ENCODE measurements at places on chromosomes 6 and 20.
A peak's percentile ranks its signal among the peaks of the same experiment; 100 is the strongest.

- DNase-seq = no peak
These were observed 213.4 kb upstream of the RIN2 start for GRCh38 chr20:19544684-19545083.

DNA sequence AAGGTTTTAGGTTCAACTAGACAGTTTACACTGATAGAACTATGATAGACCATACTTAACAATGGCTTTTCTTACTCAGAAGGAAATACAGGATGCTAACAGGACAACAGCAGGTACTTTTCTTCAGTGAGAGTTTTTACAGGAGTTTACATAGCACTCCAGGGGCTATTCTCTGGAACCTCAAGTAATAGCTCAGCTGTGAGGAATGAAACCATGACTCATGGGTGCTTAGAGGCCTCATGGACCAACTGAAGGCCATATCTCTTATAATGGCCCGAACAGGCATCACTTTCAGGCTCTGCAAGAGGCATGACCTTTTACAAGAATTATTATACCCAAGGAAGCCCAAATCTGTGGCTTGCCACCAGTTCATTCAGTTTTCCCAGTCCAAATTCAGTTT lies 31.8 kb downstream of the TREML1 start:
- DNase-seq = no peak

- DNase-seq = no peak
These were observed 92.6 kb downstream of the BFSP1 start for GRCh38 chr20:17438436-17439039.

- no peak for DNase-seq
These were observed 230.8 kb downstream of the FUT9 start for GRCh38 chr6:96246563-96246962.

GRCh38 chr20:43893930-43894329 lies 20.7 kb upstream of the TOX2 start:
- DNase-seq = no peak

DNA sequence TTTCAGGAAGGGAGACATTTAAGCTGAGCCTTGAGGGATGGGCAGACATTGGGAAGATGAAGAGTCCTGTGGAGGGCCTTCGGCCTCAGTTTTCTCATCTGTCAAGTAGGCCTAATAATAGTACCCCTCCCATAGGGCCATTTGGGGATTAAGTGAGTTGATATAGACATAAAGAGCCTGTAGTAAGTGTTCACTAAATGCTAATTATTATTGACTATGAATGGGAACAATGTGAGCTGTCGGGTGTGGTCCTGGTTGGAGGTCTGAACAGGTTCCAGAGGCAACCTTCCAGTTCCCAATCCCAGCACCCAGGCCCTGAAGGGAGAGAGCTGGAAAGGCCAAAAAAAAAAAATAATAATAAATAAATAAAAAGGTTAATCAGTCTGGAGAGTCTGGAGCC lies 14.5 kb upstream of the ITPR3 start:
- DNase-seq = no peak

- DNase-seq = no peak
These were observed 29.6 kb upstream of the NOL4L start for GRCh38 chr20:32614772-32615171.

DNA sequence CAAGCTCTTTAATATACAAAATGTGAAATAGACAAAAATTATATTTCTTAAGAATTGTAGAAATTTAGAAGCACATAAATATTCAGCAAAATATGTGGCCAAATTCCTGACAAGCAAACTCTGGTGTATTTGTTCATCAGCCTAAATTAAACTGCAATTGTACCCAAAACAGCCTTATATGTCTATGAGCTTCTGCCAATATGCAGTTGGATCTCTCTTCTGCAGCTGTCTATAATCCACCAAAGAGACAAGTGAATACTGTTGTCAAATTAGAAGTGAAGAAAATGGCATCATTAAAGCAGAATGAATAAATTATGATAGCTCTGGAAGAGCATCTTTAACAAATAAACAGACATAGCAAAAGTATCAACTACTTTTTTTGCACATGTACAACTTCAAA lies 755.7 kb downstream of the GRIK2 start:
- no peak for DNase-seq

- peak; percentile 9 for DNase-seq
These were observed 421.6 kb downstream of the BCKDHB start for GRCh38 chr6:80528115-80528514.

DNA sequence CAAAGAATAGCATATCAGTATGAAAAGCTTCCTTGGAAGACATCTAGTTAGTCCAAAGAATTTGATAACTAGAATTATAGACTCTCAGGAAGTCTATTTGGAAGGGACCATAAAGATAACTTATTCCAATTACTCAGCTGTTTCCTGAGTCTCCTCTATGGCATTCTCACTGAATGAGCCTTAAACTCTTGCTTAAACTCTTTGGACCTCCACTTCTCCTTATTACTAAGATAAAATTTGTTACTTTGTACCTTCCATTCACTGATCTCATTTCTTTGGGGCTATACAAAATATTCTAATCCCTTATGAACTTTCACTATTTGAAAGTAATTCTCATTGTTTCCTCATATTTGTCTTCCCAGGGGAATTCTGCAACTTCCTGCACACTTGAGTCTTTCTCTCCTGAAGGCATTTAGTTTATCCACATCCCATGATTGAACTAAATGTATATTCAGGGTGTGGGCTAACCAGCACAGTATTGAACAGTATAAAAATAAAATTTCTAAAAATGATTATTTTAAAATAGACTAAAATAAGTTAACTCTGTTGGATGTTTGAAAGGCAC lies 67.1 kb upstream of the NOTCH4 start:
- no peak for DNase-seq

DNA sequence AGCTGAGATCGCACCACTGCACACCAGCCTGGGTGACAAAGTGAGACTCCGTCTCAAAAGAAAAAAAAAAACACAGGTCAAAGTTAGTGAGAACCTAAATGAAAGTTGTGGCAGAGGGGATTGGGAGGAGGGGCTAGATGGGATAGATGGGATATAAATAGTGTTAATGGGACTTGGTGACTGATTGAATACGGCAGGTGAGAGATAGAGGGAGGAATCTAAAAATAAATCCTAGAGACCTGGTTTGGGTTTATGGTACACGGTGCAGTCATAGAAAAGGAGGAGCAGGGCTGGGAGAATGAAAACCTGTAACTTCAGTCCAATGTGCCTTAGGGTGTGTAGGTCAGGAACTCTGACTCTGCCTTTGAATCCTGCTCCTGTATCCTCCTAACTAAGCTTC lies 25.0 kb upstream of the DEK start:
- no peak for DNase-seq

GRCh38 chr6:85451565-85452306 lies 1.9 kb downstream of the NT5E start:
- no peak for DNase-seq

DNA sequence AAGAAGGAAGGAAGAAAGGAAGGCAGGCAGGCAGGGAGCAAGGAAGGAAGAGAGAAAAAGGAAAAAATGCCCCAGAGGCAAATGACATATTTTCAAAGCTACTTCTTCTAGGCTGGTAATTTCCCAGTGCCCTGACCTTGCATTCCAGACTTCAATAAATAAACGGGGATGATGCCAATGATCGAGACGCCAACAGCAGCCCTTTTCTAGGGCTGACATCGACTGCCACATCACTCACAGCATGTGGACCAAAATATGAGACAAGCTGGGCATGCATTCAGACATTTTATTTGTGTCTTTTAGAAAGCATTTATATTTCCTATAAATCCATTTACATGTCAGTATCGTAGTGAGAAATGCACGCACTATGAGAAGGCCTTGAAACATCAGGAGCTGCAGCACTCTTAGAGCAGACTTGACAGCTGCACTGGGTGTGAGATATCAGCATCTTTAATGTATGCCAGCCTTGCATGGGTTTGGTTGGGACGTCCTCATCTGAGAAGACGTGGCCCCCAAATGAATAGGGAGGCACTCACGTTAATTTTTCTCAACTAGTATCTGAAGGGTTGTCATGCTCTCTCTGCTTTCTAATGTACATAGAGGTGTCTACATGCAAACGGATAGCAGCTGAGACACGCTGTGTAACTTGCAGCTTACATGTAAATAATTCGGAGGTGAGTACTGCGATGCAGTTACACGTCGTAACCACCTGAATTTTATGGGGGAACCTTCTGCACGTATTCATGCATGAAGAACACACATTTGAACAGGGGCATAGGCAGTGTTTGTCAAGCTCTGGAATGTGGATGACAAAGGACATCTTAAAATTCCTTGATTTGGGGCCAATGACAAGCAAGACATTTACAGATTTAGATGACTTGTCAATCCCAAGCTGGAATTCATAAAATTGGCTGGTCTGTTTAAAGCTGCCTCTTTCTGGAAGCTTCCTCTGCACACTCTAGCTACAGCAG lies 149.1 kb upstream of the AGPAT4 start:
- DNase-seq = no peak

DNA sequence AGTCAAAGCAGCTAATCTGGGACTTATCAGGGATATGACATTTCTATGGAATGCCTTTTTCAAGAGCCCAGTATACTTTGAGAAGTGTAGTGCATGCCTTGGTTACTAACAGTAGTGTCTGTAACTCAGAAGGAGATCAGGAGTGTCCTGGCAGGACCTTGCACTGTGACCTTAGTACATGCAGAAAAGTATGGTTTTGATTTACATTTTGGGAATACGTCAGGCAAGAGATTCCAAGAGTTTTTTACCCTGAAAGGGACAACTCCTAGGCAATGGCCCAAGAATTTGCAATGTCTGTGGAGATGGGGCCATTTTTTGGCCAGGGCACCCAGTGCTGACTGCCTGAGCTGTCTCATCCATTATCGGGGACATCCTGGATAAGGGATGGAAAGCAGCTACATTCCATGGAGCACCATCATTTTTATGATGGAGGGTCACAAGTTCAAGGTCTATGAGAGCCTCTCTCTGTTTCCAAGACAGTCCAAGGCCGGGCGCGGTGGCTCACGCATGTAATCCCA lies 80.2 kb downstream of the FAM50B start:
- no peak for DNase-seq

DNA sequence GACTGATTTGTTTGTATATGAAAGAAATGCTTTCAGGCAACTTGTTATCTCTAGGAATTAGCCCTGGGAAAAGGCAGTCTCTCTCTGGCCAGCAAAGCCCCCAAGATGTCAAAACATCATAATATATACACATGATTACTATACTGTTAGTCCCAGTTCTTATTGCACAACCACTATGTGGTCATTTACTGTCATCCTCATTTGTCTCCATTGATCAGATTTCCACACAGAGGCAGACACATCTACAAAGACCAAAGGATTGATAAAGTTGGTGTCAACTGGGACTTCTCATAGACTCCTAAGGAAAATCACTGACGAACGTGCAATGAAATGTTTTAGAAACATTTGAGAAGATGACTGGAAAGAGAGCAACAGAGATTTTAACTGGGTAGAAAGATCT lies 71.9 kb upstream of the POPDC3 start:
- DNase-seq = no peak

GRCh38 chr6:47669684-47670513 lies 28.5 kb upstream of the ADGRF4 start:
- no peak for DNase-seq

DNA sequence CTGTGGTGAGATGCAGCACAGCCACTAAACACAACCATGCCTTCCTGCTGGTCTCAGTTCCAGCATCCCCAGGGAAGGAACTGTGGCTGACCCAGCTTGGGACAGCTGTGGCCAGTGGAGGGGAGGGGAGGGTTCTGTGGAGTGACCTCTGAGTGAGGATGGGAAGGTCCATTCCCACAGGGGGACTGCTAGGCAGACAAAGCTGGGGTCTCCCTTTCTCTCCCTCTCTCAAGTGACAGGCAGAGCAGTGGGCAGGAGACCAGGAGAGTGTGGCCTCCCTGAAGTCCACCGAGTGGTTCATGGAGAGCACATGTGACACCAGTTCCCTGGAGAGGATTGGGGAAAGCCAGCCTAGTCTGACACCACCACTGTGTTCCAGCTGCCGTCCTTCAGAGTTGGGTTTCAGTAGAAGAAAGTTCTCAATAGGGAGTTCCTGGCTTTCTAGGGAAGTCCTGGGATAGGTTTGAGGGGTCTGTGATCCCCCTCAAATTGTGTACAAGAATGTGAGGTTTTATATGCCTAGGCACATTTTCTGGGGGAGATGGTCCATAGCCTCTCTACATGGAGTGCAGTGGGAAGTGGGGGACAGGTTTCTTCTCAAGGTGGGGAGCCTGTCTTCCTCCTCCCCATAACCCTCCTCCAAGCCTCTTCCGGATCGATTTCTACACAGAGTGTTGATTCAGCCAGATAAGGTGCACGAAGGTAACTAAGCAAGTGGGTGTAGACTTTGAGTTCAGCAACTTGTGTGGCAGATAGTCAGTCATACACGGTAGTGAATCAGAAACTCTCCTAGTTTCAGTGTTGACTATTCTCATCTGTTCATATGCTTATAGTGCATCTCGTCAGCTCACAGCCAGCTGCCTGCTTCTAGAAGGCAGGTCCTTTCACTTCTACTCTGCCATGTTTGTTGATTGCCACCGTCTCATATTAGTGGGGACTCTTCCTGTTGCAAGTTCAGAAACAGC lies 18.9 kb downstream of the MANBAL start:
- no peak for DNase-seq

DNA sequence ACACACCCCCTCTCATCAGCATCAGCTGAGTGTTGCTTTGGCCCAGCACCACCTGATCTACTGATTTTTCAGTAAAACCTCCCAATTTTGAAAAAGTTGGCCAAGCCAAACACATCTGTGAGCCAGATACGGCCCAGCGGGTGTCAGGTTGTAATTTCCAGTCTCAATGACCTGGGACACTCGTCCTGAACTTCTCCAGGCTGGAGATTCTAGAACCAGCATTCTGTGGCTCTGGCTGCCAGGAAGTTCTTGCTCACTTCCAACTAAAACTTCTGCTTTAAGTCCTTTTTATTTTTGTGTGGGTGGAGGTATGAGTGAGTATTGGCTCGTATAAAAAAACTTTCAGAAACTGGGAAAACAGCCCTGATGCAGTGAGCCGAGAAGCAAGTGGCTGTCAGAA lies 5.1 kb downstream of the KIAA1755 start:
- DNase-seq = no peak

- DNase-seq = no peak
These were observed 58.9 kb upstream of the TRAF3IP2 start for GRCh38 chr6:111664565-111665030.

DNA sequence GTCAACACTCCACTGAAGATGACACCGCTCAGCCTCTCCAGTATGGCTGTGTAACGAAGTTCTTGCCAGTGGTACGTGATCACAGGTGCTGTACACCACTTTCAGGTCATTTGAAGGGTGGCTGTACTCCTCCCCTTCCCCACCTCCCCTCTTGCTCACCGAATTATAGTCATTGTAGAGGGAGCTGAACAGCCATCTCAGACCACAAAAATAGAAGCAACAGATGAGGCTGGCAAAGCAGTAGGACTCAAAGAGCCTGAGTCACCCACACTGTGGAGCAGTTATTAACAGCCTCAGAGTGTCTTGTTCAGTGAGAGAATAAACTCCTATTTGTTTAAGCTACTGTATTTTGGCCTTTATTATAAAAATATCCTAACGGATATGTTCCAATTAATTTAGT lies 192.5 kb upstream of the MCHR2 start:
- no peak for DNase-seq

Measured in NCI-H460 (cell line).